ENCODE measurements at places on chromosomes 6 and 20. TPM values are rescaled to one million over a fixed set of nuclear protein-coding genes. Genes with fewer than 3 reads are reported as not detected.

DNA sequence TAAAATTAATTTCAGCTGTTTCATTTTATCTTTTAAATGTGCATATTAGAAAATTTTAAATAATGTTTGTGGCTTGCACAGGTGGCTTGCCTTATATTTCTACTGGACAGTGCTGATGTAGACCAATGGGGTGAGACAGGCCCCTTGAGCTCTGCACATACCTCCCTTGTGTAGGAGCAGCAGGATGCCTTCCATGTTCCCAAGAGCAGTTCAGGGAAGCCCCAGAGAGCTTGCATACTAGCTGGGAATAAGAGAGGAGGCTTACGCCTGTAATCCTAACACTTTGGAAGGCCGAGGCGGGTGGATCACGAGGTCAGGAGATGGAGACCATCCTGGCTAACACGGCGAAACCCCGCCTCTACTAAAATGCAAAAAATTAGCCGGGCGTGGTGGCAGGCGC lies 61.4 kb downstream of the RFPL4B start:
- DNase-seq, result no peak

The MAS1 gene
- not detected for total RNA-seq

The KIAA1755 gene
- 5.4 TPM for total RNA-seq

DNA sequence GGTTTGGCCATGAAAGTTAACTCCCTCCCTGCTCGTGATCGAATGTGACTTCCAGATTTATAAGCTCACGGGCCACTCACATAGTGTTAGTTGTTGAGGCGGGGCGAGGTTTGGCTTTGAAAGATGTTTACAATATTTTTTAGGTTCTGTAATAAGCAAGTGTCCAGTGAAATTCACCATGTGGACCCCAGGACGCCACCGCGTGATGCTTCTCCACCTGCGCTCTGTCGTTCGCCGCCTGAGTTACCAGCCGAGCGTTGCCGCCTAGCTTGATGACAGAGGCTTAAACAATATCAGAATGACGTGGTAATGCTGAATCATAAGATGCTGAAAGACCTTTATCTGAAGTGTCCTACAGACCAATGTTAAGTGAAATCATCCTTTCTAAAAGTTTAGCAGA lies 241.0 kb downstream of the MYLK4 start:
- no peak for DNase-seq

GRCh38 chr6:131001111-131001736 lies 61.8 kb downstream of the EPB41L2 start:
- no peak for DNase-seq

- no peak for DNase-seq
These were observed 33.7 kb upstream of the HBS1L start for GRCh38 chr6:135088281-135088680.

- no peak for DNase-seq
These were observed 7.1 kb upstream of the NKX2-2 start for GRCh38 chr20:21520702-21521595.

The SLC22A16 gene
- not detected for total RNA-seq

All from Right ventricle myocardium superior (tissue), 1 donor.